Ovary (tissue), 10 donors: ENCODE measurements at places on chromosomes 7 and 10.

DNA sequence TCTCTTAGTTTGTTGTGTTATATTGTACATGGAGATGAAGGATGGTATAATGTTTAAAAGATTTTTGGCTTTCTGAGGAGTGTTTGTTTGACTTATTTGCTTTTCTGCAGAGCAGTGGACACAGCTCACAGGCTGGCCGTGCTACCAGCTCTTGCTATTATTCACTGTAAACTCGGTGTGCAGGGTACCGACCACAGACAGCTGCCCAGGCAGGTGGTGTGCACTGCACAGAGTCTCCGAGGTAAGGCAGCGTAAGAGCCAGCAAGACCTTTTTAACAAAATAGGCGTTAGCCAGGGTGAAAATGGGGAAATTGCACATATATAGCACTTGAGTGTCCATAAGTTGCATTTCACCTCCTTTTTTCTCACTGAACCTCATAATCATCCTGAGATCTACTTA, 438.0 kb downstream of the CNTNAP2 start:
- H3K36me3 ChIP-seq, result no peaks in the 10 kb centered on the region
- no peak overlapping the region for H3K27ac ChIP-seq
- no peaks in the 10 kb centered on the region for H3K4me1 ChIP-seq
- no peak for DNase-seq
- no peaks in the 10 kb centered on the region for H3K27me3 ChIP-seq

DNA sequence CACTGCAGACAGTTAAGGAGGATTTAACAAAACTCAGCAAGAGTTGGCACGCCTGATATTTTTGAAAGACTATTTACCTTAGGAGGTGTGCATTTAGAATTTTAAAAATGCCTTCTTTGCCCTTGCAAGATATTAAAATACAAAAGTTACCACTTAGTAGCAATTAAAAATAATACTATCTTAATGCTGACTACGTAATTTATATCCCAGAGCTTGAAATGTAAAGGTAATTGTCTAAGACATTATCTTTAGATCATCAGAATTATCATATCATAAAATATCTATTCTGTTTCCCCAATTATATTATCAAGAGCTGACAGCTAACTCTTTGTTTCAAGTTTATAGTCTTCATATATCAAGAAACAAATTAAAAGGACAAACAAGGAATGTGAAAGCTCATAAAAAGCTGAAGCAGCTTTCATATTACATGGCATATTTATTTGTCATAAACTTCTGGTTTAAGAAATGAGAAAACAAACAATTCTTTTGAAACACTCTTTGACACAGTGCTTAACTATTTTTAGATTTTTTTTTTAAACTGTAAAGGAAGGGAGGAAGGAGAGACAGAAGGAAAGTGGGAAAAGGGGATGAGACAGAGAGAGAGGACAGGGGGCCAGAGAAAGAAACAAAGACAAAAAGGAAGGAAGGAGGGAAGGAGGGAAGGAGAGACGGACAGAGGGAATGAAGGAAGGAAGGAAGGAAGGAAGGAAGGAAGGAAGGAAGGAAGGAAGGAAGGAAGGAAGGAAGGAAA, 73.5 kb downstream of the RTKN2 start:
- H3K4me1 ChIP-seq, result no peaks in the 10 kb centered on the region
- no peak for DNase-seq
- no peaks in the 10 kb centered on the region for H3K36me3 ChIP-seq
- no peak overlapping the region for H3K27ac ChIP-seq
- no peaks in the 10 kb centered on the region for H3K27me3 ChIP-seq
- no peak overlapping the region for H3K4me3 ChIP-seq

DNA sequence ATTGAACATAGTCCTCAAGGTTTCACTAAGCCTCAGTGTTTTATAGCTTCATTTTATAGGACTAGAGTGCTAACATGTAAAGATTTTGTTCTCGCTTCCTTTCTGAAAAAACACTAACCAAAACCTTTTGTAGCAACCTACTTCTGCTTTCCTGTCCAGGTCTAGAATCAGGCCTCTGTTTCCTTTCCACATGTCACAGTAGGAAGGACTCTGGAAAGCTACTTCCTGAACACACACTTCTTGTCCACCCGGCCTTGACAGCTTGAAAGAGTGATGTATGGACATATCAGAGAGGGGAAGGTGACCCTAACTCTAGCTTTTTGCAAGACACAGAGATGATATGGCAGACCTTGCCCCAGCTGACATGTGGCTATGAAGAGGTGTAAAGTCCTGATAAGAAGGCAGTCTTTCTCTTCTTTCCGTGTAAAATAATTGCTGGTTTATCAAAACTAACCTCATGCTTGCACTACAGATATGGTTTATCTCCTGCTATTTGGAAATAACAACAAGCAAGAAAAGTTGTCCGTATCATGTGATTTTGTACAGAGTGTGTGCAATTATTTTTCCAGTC, 175.4 kb downstream of the SKAP2 start:
- H3K27ac ChIP-seq, result no peak overlapping the region
- H3K27me3 ChIP-seq, result no peaks in the 10 kb centered on the region
- no peaks in the 10 kb centered on the region for H3K36me3 ChIP-seq
- H3K4me1 ChIP-seq, result no peaks in the 10 kb centered on the region
- no peak overlapping the region for H3K4me3 ChIP-seq

DNA sequence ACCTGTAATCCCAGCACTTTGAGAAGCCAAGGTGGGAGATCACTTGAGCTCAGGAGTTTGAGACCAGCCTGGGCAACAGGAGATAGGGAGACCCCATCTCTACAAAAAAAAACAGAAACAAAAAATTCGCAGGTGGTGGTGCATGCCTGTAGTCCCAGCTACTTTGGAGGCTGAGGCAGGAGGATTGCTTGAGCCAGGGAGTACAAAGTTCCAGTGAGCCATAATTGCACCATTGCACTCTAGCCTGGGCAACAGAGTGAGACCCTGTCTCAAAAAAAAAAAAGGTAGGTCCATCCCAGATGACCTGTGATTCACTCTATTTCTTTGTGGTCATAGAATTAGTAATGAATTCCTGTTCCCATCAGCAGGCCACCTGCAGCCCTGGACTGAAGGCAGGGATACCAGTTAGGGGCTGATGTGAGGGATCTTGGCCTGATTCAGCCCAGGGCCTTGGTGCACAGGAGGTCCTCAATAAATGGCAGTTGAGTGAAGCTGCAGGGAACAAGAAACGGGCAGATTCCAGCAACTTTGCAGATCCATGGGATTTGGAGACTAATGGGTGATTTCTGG, at the start of gene MYH16:
Gene MYH16, plus strand, starts transcription at position 364 of the 570 bp plus-strand sequence.
- H3K27ac ChIP-seq, result no peak within 1 kb of the TSS
- DNase-seq, result no peak
- no peaks in the 10 kb centered on the region for H3K27me3 ChIP-seq
- H3K4me3 ChIP-seq, result no peak within 1 kb of the TSS
- H3K4me1 ChIP-seq, result no peaks in the 10 kb centered on the region
- no peaks in the 10 kb centered on the region for H3K36me3 ChIP-seq

DNA sequence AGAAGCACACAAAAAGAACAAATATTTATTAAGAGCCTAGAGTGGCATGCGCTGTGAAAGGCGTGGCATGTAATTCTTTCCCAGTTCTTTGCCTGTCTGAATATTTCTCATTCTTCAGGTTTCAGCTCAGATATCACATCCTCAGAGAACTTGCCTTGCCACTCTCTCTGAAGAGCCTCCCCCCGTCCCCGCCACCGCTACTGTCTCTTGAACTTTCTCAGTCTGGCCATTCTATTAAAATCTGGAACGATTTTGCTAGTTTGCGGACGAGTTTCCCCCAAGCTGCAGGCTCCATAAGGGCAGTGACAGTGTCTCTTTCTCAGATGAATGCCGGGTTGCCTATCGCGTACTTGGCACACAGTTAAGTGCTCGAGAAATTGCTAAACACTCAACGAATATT, 787 bp upstream of the PLEKHA1 start:
- peak overlapping the region; percentile 88 for H3K4me3 ChIP-seq
- no peak for DNase-seq
- H3K36me3 ChIP-seq, result no peaks in the 10 kb centered on the region
- H3K27ac ChIP-seq, result peak overlapping the region; percentile 96

GRCh38 chr10:77844713-77845445, 81.7 kb downstream of the DLG5 start:
- peaks cover 6% of the 10 kb centered on the region for H3K4me1 ChIP-seq
- H3K27ac ChIP-seq, result no peak overlapping the region
- H3K36me3 ChIP-seq, result no peaks in the 10 kb centered on the region
- no peak overlapping the region for H3K4me3 ChIP-seq
- DNase-seq, result no peak

DNA sequence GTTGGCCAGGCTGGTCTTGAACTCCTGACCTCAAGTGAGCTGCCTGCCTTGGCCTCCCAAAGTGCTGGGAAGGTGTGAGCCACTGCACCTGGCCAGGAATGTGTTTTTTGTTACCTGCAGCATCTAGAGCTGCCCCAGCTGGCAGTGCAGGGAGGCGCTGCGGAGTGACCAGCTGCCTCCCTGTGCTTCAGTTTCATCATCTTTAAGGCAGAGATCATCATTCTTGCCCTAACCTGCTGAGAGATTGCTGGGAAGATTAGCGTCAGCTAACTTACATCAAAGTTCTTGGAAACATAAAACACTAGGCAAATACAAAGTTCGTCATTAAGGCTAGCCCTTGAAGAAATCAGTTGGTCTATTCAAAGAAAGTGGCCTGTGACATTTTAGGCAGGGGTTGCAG, 2.3 kb downstream of the ZNF282 start:
- no peaks in the 10 kb centered on the region for H3K27me3 ChIP-seq
- H3K36me3 ChIP-seq, result no peaks in the 10 kb centered on the region
- H3K27ac ChIP-seq, result no peak overlapping the region
- H3K4me3 ChIP-seq, result no peak overlapping the region
- peaks cover 6% of the 10 kb centered on the region for H3K4me1 ChIP-seq

DNA sequence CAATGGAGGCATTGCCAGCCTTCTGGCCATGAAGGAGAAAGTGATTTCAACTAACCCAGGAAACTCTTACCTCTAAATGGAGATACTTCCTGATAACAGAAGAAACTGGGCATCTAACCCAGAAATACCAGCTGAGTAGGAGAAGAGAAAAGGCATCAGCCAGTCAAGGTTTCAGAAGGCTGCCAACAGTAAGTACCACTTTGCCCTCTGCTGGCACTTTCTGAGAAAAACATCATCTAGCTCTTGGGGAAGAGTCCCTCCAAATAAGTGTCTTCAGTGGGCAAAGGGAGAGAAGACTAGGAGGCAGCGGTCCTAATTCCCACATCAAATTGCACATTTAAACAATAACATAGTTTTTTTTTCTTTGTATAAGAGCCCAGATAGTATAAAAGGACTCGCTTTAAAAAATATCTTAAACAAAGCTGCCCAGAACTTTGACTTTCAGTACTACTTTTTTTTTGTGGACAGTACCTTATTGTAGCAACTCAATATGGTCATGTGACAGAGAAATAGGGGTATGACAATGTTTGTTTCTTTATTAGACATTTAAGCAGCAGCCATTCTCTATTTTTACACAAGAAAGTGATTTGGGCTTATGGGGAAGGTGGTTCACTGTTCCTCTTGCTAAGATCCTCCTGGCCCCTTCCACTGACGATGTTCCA, 157.3 kb downstream of the CTTNBP2 start:
- H3K4me3 ChIP-seq, result no peak overlapping the region
- no peak overlapping the region for H3K27ac ChIP-seq
- no peaks in the 10 kb centered on the region for H3K27me3 ChIP-seq

DNA sequence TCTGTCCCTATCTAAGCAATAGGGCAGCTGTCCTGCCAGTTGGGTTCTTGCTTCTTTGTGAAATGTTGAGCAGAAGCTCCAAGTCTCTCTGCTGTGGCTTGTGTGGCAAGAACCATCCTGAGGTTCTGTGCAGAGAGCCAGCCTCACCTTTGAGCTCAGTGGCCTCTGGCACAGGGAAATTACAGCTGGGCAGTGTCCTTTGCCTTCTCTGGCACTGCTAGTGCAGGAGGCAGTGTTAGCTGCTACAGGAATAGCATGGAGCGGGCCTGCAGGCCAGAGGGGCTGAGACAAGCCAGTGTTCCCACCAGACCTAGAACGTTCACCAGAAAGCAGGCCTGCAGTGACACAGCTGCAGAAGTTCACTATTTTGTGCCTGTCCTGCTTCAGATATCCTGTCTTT, 1.8 kb downstream of the PRXL2A start:
- no peak for DNase-seq
- H3K36me3 ChIP-seq, result no peaks in the 10 kb centered on the region
- no peak overlapping the region for H3K4me3 ChIP-seq
- H3K4me1 ChIP-seq, result peaks cover 22% of the 10 kb centered on the region
- no peak overlapping the region for H3K27ac ChIP-seq
- H3K27me3 ChIP-seq, result no peaks in the 10 kb centered on the region

DNA sequence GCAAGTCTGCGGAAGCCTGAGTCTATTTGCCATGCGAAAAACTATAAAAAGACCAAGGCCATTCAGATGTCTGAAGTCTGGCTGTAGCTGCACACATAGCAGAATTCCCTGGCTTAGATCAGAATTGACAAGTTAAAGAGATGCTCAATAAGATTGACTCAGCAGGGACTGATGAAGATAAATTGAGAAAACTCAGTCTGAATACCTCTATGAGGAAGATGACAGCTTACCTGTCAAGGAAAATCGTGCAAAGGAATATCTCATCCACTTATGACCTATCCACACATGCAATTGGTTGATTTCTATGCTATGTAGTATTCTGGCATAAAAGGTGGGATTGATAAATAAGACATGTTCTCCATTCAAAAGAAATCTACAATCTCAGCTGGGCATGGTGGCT, 288.6 kb downstream of the BAMBI start:
- no peaks in the 10 kb centered on the region for H3K4me1 ChIP-seq
- H3K4me3 ChIP-seq, result no peak overlapping the region
- H3K27me3 ChIP-seq, result no peaks in the 10 kb centered on the region
- no peak for DNase-seq
- no peaks in the 10 kb centered on the region for H3K36me3 ChIP-seq

- H3K4me1 ChIP-seq, result no peaks in the 10 kb centered on the region
- no peaks in the 10 kb centered on the region for H3K27me3 ChIP-seq
- no peaks in the 10 kb centered on the region for H3K36me3 ChIP-seq
- no peak overlapping the region for H3K4me3 ChIP-seq
- DNase-seq, result no peak
- H3K27ac ChIP-seq, result no peak overlapping the region
Measured at GRCh38 chr10:3438606-3439005, 266.0 kb upstream of the PITRM1 start.

DNA sequence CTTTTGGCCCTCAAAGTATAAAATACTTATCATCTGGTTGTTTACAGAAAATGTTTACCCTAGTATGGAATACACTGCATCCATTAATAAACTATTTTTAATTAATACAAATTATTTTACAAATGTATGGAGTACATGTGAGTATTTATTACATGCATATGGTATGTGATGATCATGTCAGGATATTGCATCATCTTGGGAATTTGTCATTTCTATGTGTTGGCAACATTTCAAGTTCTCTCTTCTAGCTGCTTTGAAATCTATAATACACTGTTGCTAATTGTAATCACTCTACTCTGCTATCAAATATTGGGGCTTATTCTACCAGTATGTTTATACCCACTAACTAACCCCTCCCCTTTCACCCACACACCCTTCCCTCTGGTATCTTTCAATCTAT, 103.9 kb upstream of the THSD7A start:
- H3K27ac ChIP-seq, result no peak overlapping the region
- no peaks in the 10 kb centered on the region for H3K27me3 ChIP-seq
- no peaks in the 10 kb centered on the region for H3K4me1 ChIP-seq
- no peak overlapping the region for H3K4me3 ChIP-seq
